ENCODE measurements at places on chromosomes 1 and 21. TPM values are rescaled to one million over a fixed set of nuclear protein-coding genes. Genes with fewer than 3 reads are reported as not detected.

Gene KRTAP19-6
- not detected for total RNA-seq

Gene TMEM51
- total RNA-seq: 3.9 TPM

Gene CA6
- total RNA-seq: not detected

Gene CELA2B
- not detected for total RNA-seq

Gene PAX7
- 2.0 TPM for total RNA-seq

Gene S100B
- total RNA-seq: 258 TPM

Gene FNBP1L
- total RNA-seq: 63.6 TPM

Gene OR10K2
- total RNA-seq: not detected

Gene GBP6
- total RNA-seq: 0.50 TPM

Gene KPRP
- total RNA-seq: not detected

Gene CHIA
- not detected for total RNA-seq

Gene ITLN2
- 0.20 TPM for total RNA-seq

Gene TXNDC12
- 22.4 TPM for total RNA-seq

Gene GJA4
- total RNA-seq: 4.0 TPM

Gene HFM1
- 15.1 TPM for total RNA-seq

Gene CELA3B
- total RNA-seq: not detected

Gene PLA2G2C
- total RNA-seq: not detected

Measured in spinal cord (tissue), 10 donors.